ENCODE measurements at places on chromosomes 7 and 10.

DNA sequence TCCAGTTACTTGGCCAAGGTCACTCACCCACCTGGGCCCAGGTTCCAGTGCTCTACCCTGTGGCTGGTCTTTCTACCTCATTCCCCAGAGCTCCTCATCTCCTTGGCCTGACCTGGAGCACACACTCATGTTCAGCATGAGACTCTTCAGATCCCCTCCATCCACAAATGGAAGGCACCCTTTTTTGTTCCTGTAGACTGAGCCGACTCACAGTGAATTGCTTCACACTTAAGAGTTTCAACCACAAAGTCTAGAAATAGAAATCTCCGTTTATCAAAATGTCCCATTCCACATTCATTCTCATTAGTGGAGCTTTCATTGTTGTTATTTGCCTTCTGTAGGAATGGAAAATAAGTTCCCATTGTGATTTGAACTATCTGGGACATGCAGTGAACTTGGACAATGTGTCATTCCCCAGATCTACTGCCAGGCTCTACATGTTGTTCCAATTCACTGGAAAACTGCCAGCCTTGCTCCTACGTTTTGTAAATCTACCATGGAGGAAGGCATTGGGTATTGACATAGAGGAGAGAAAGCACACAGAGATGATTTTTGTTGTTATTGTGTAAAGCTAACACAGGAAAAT lies 125.3 kb upstream of the CELF2 start:
- no peak for DNase-seq

- no peak for DNase-seq
Measured at GRCh38 chr7:28879105-28879504, 79.0 kb downstream of the TRIL start.

DNA sequence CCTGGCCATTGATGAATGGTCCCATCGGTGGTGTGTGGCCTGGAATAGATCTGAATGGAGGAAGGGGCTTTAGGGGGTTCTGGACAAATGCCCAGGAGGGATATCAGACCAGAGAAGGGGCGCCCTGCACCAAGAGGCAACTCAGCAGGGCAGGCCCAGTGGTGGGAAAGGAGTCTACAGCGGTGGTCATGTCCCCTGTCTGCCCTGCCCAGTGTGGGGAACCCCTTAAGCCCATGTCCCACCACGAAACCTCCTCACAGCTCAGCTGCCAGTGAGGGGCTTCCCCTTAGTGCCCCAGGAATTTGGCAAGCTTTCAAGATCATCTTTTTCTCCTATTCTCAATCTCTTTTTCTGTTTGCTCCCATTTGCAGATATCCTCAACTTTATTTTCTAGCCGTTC lies 14.1 kb upstream of the CCSER2 start:
- no peak for DNase-seq

GRCh38 chr7:2607923-2608904 lies 23.6 kb upstream of the TTYH3 start:
- DNase-seq: no peak

DNA sequence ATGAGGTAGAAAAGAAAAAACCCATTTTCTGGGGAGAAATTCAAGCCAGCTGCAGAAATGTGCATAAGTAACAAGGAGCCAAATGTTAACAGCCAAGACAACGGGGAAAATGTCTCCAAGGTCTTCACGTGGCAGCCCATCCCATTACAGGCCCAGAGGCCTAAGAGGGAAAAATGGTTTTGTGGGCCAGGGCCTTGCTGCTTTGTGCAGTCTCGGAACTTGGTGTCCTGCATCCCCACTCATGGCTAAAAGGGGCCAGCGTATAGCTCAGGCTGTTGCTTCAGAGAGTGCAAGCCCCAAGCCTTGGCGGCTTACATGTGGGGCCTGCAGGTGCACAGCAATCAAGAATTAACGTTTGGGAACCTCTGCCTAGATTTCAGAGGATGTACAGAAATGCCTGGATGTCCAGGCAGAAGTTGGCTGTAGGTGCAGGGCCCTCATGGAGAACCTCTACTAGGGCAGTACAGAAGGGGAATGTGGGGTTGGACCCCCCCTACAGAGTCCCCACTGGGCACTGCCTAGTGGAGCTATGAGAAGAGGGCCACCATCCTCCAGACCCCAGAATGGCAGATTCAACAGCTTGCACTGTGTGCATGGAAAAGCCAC lies 9.0 kb downstream of the ORC5 start:
- DNase-seq: no peak

- no peak for DNase-seq
Measured at GRCh38 chr10:79400146-79401004, 45.0 kb downstream of the ZCCHC24 start.

GRCh38 chr7:102169651-102170392 lies 116.8 kb upstream of the SH2B2 start:
- DNase-seq: no peak

GRCh38 chr10:8229153-8229552 lies 174.7 kb downstream of the GATA3 start:
- DNase-seq: no peak

All from activated CD8-positive, alpha-beta memory T cell treated with anti-CD3 and anti-CD28 coated beads for 1 hour (primary cell).